ENCODE measurements at places on chromosomes 7 and 10. TPM values are rescaled to one million over a fixed set of nuclear protein-coding genes. Genes with fewer than 3 reads are reported as not detected.

TLX1 gene
- not detected for total RNA-seq

SUN3 gene
- total RNA-seq: not detected

RARRES2 gene
- total RNA-seq: 43.4 TPM

LIPN gene
- not detected for total RNA-seq

TMEM178B gene
- total RNA-seq: 0.62 TPM

DNA sequence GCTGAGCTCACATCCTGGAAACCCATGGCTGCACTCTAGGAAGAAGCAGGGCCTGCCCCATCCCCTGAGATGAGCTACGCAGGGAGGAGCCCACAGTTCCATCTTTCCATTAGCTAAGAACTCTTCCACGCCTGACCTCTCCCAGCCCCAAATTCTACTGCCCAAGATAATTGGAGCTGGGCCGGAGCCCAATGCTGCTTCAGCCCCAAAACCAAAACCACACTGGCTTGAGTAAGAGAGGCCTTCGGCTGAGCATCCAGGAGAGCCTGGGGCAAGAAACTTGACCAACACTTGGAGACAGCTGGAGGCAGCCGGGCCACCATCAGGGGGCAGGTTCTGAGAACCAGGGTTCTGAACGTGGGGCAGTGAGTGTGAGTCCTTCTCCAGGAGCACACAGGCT, 116.1 kb upstream of the ZMIZ1 start:
- peak; percentile 92 for DNase-seq

DNA sequence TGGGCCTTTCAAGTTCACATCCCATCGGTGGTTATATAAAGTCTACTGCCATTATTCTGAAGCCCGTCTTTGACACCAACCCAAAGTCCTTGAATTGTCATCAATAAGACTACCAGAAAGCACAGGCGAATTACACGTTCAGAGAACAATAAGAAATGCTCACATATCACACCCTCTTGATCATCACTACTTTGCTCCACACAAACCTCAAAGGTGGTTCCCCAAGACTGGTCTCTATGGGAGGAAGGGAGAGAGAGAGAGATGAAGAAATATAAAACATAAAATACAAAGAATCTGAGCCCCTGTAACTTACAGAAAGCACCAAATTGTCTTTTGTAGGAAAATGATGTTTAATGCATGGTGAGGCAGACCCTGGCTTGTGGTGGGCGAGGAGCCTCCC, 4.4 kb downstream of the HIPK2 start:
- no peak for DNase-seq

- DNase-seq: no peak
These were observed 204.4 kb upstream of the TMEM72 start for GRCh38 chr10:44706745-44707144.

DNA sequence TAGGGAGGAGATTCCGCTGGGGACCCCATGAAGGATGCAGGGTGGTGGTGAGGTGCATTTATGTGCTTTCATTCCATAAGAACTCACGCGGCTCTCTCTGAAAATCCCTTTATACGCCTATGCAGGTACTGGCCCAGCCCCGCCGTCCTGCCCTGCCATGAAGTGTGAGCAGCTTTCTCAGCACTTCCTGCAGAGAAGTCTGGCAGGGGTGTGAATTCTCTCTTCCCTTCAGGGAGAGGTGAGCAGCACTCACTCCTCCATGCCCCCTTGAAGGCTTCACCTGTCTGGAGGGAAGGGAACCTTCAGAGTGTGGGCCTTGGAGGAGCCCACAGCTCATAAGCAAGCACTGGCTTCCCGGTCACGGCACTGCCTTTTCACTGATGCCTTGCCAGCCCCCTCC, 34.0 kb downstream of the PPP2R2D start:
- DNase-seq: no peak

GRCh38 chr10:80524190-80524909, 13.4 kb upstream of the SH2D4B start:
- no peak for DNase-seq

GRCh38 chr10:128877936-128878335, 589.1 kb upstream of the MGMT start:
- DNase-seq: no peak

GRCh38 chr10:67609996-67610793, 85.8 kb downstream of the CTNNA3 start:
- DNase-seq: peak; percentile 15

GRCh38 chr10:17801507-17801906, 7.6 kb upstream of the MRC1 start:
- DNase-seq: no peak

DNA sequence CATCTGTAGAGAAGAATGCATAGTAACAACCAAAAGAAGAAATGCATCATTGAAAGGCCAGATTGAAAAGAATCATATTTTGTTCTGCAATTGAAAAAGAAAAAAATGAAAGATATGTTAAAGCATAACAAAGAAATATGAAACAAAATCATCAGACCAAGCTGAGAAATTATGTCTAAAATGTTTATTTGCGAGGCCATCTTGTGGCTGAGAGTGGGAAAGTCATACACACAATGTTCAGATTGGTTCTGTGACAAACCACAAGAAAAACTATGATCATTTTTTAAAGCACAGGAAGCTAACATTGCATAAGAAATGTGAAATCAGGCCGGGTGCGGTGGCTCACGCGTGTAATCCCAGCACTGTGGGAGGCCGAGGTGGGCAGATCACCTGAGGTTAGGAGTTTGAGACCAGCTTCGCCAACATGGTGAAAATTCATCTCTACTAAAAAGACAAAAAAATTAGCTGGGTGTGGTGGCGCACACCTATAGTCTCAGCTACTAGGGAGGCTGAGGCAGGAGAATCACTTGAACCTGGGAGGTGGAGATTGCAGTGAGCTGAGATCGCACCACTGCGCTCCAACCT, 36.6 kb downstream of the ABCB5 start:
- peak; percentile 31 for DNase-seq
